ENCODE measurements at places on chromosomes 7 and 10. TPM values are rescaled to one million over a fixed set of nuclear protein-coding genes. Genes with fewer than 3 reads are reported as not detected.

DNA sequence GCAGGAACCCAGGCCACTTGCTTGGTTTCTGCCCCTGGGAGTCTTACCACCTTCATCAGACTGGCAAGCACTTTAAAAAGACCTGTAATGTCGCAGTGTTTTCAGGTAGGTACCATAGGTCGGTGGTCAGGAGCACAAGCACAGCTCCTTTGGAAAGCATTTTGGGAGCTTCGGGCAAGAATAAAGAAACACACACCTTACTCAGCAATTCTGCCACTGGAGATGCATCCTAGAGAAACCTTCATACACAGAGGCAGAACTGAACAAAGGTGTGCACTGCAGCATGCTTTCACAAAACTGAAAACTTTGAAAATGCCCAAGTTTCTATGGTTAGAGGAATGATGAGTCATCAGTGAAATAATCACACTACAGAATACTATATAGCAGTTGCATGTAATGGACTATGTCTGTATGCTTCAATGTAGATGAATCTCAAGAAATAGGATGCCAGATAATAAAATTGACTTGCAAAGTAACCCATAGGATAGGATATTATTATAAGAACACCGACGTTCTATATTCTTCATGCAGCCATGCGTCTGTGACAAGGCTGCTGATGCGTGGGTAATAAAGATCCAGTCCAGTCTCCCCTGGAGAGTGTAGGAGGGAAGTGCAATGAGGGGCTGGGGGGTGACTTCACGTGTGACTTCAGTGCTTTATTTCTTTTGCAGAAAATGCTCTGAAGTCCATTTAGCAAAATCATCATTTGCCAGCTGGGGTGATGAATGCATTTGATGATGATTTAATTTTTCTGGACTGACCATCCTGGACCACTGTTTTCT is 309.5 kb downstream of the WDR37 start:
- DNase-seq: no peak
- no peaks in the 10 kb centered on the region for H3K27me3 ChIP-seq
- no peaks in the 10 kb centered on the region for H3K36me3 ChIP-seq
- H3K4me1 ChIP-seq: peaks cover 5% of the 10 kb centered on the region

SPDYE2B gene
- polyA plus RNA-seq: not detected

DNA sequence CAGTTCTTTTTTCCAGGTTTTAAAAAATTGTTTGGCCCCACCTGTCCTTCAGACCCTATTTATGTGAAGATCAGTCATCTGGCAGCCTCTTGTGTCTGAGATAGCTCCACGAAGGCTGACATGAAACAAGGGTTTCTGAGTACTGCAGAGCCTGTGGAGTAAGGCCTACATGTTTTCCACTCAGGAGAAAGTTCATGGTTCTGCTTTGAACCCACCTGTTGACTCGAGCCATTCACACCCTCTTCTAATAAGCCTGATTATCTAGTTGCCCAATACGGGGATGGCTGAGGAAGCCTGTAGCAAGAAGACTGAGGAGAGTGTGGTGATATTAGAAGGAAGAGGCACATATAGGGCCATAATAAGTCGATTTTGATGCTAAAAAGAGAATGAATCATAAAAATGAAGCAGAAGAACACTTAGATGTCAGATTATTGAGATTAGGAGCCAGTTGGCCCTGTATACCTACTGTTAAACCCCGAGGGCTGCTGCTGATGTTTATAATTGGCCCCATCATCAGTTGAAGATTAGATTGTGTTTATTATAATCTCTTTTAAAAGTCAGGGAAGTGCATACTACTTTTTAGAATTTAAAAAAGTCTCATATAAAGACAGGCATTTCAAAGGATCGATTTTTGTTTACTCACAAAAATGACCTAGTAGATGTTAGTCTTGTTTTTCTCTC is 109.4 kb downstream of the CDK14 start:
- no peaks in the 10 kb centered on the region for H3K36me3 ChIP-seq
- peaks cover 4% of the 10 kb centered on the region for H3K4me1 ChIP-seq
- H3K27ac ChIP-seq: no peak overlapping the region

GPR26 gene
- polyA plus RNA-seq: 0.10 TPM

GRCh38 chr7:311796-312195 is 21.8 kb downstream of the FOXL3 start:
- no peak overlapping the region for H3K27ac ChIP-seq
- H3K4me1 ChIP-seq: no peaks in the 10 kb centered on the region
- H3K4me3 ChIP-seq: no peak overlapping the region
- H3K36me3 ChIP-seq: no peaks in the 10 kb centered on the region
- no peak for DNase-seq
- H3K27me3 ChIP-seq: no peaks in the 10 kb centered on the region

EIF5AL1 gene
- polyA plus RNA-seq: 0.69 TPM

DNA sequence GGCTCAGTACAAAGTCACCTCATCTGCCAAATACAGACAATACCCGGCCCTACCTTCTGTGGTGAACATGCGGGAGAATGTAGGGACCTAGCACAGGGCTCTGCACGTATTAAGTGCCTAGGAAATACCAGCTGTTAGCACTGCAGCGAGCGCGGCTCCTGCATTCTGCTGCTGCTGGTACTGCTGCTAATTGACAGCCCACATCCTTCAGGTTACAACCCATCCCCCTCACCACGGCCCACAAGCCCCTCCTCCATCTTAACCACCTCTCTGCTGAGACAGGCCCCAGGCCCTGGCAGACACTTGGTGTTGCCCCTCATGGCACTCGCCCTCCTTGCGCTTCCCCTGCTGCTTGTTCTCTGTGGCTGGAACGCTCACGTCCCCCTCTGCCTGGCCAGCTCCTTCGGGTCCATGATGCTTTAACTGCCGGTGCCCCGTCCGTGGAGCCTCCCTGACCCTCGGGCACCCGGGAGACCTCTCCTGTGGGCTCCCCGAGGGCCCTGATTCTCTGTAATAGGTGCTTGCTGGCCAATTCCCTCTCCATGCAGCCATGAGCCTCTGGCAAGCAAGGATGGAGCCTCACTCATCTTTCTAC is 53.3 kb upstream of the LOXL4 start:
- no peaks in the 10 kb centered on the region for H3K27me3 ChIP-seq
- peaks cover 3% of the 10 kb centered on the region for H3K4me1 ChIP-seq
- no peak overlapping the region for H3K27ac ChIP-seq
- no peak for DNase-seq
- H3K36me3 ChIP-seq: no peaks in the 10 kb centered on the region

DNA sequence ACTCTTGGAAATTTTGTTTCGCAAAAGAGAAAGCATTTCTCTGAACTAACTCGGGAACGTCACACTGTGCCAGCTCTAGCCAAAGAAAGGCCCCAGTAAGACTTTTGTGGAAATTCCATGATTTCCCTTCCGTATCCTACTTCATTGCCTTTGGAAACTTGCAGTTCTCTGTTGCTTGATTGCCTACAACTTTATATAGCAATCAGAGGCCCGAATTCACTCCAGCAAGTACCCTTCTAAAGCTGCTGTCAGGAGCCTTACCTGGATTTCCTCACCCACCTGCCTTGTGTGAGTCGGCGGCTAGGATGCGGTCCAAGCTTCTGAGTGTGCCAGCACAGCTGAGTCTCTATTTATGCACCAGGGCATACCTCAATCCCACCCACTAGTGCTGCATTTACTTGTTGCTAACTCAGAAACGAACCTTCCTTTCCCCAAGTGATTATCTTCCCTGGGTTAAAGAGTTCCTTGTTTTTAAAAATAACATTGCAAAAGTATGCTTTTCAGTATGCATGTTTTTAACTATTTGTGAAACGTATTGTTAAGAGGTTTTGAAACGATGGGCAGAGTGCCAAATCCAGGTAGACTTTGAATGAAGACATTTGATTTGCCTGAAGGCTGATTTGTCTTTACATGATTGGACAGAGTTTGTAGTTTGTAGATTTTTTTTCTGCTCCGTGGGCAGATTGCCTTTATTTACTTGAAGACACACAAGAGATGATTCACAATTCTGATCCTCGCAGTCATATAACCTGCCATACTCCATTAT is at the start of gene AGR2:
Gene AGR2, minus strand, starts transcription at position 326 of the 766 bp plus-strand sequence. CDS start 3,203 bp downstream, outside the sequence.
- peak within 1 kb of the TSS; percentile 58 for H3K27ac ChIP-seq
- H3K36me3 ChIP-seq: peaks cover 8% of the 10 kb centered on the region
- H3K4me3 ChIP-seq: peak within 1 kb of the TSS; percentile 17
- peak; percentile 87 for DNase-seq
- H3K4me1 ChIP-seq: no peaks in the 10 kb centered on the region

GRCh38 chr10:79221110-79222051 is 125.9 kb upstream of the PPIF start:
- DNase-seq: peak; percentile 92
- no peak overlapping the region for H3K4me3 ChIP-seq
- peak overlapping the region; percentile 42 for H3K27ac ChIP-seq
- no peaks in the 10 kb centered on the region for H3K27me3 ChIP-seq

DNA sequence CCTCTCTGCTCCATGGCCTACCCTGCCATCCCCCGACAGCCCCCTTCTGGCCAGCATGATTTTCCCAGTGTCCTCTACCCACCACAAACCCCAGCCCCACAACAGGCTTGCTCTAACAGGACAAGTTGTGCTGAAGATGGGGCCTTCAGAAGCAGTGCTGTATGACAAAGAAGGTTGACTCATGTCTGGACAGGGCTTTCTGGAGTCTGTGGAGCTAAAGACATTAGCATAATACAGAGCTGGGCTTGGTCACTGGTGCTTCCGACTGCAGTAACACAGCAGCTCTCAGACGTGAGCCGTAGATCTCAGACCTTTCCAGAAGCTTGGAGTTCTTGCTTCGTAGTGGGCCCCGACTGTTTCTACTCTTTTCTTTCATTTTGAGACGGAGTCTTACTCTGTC is 100.5 kb downstream of the GTF2IRD1 start:
- H3K4me3 ChIP-seq: no peak overlapping the region
- no peaks in the 10 kb centered on the region for H3K27me3 ChIP-seq
- H3K36me3 ChIP-seq: peaks cover 92% of the 10 kb centered on the region
- no peaks in the 10 kb centered on the region for H3K4me1 ChIP-seq

- no peak overlapping the region for H3K4me3 ChIP-seq
- no peak overlapping the region for H3K27ac ChIP-seq
- no peaks in the 10 kb centered on the region for H3K4me1 ChIP-seq
- H3K36me3 ChIP-seq: peaks cover 46% of the 10 kb centered on the region
Observed at GRCh38 chr7:137890449-137890921, 43.7 kb upstream of the DGKI start.

CABCOCO1 gene
- polyA plus RNA-seq: not detected

DNA sequence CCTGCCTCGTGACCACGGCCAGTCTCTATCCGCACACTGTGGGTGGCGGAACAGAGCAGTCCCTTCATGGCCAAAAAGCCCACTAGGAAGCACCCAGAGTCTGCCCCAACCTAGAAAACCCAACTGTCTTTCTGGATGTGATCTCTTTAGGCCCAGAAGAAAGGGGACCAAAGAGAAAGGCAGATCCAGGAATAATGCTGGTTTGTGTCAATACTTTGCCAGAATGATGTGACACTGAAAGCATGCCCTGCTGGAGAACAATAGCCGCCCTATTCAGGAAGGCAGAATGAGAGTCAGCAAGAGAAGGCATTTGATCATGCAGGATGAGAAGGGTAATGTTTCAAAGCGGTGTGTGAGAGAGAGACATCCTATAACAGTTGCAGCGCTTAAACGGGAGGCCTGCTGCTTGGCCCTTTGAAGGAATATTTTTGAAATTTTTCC is 274.7 kb downstream of the USP6NL start:
- H3K4me1 ChIP-seq: no peaks in the 10 kb centered on the region
- H3K27ac ChIP-seq: no peak overlapping the region
- DNase-seq: no peak
- no peak overlapping the region for H3K4me3 ChIP-seq
